ENCODE measurements at places on chromosomes 5 and 9. TPM values are rescaled to one million over a fixed set of nuclear protein-coding genes. Genes with fewer than 3 reads are reported as not detected.

The PTGR1 gene
- total RNA-seq = 4.7 TPM

The OR13C9 gene
- total RNA-seq = not detected

The KCNN2 gene
- not detected for total RNA-seq

The SLC34A3 gene
- total RNA-seq = not detected

Data from activated CD4-positive, alpha-beta memory T cell treated with anti-CD3 and anti-CD28 coated beads for 36 hours (primary cell).